ENCODE measurements at places on chromosomes 3 and 15. TPM values are rescaled to one million over a fixed set of nuclear protein-coding genes. Genes with fewer than 3 reads are reported as not detected.

The PTX3 gene
- 5.6 TPM for total RNA-seq

The UROC1 gene
- total RNA-seq = not detected

The PLA2G4D gene
- total RNA-seq = 0.06 TPM

The CASR gene
- 0.89 TPM for total RNA-seq

The GMPS gene
- 36.1 TPM for total RNA-seq

Measured in spinal cord (tissue), 10 donors.